ENCODE measurements at places on chromosomes 1 and 21.
A peak's percentile ranks its signal among the peaks of the same experiment; 100 is the strongest.

GRCh38 chr21:44703731-44704635, 7.0 kb downstream of the KRTAP10-12 start:
- no peak for DNase-seq

GRCh38 chr1:169133801-169134502, 27.5 kb downstream of the ATP1B1 start:
- no peak for DNase-seq

DNA sequence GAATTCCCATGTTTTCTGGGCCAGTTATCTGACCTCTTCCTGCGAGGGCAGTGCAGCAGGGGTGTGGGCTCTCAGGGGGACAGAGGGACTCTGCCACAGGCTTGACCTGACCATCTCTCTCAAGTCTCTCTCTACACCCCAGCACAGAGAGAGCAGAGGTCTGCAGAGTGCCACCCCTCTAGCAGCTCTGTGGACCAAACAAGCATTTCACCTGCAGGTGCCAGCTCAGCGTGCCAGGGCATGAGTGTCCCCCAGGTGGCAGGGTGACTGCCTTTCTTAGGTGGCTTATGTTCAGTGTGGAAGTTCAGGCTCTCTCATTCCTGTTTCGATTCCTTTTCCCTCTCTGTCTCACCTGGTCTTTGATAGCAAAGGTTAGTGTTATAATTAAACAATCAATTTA, 191.3 kb downstream of the CACNA1E start:
- no peak for DNase-seq

GRCh38 chr1:47578026-47578720, 140.3 kb downstream of the FOXD2 start:
- peak; percentile 42 for DNase-seq

- DNase-seq = no peak
Observed at GRCh38 chr1:242203262-242203661, 204.4 kb upstream of the MAP1LC3C start.

DNA sequence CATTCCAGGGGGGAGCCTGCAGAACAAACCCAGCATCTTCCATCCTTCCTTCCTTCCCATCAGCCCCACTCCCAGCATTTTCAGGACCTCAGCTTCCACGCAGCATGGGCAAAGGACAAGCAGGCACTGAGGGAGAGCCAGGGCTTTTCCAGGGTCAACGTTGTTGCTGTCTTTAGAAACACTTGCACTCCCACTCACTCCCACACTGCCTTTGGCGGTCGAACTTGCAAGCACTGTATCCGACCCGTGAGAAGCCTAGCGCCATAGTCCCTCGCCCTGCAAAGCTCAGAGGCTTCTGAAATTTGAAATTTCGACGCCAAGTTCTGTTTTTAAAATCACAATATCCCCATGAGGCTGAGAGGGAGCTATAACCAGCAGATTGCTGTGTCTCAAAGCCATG, 47.4 kb downstream of the KCNAB2 start:
- DNase-seq = no peak

DNA sequence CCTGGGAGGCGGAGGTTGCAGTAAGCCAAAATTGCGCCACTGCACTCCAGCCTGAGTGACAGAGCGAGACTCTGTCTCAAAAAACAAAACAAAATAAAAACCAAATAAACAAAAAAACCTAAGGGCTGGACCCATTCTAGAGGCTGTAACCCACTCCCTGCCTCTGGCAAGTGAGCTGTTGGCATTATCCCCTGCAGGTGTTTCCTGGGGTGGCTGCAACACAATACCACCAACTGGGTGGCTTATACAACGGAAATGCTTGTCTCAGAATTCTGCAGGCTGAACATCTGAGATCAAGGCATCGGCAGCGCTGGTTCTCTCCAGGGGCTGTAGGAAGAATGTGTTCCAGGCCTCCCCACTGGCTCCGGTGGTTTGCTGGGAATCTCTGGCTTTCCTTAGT, 15.2 kb downstream of the LRRC38 start:
- DNase-seq = no peak

- peak; percentile 16 for DNase-seq
Observed at GRCh38 chr1:2642131-2642559, 9.3 kb upstream of the MMEL1 start.

DNA sequence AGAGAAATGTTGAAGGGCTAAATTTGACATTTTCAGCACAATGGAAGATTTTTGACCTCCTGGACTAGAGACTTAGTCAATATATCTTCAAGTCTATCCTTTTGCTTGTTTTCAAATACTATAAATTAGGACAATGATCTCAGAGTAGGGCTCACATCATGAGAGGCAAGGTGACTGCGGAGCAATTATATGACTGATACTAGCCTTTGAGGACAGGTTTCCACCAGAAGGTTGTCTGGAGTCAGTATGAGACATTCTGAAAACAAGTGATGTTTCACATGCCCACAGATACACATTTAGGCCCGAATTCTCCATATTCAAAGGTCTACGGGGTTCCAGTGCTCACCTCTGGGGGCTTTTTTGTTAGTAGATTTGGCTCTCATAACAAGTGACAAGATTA, 142.3 kb upstream of the SAMSN1 start:
- no peak for DNase-seq

GRCh38 chr1:66342707-66343106, 191.2 kb upstream of the SGIP1 start:
- DNase-seq = no peak

GRCh38 chr1:83512373-83513193, 486.3 kb downstream of the TTLL7 start:
- DNase-seq = no peak

GRCh38 chr1:16116002-16116401, 39.9 kb downstream of the EPHA2 start:
- DNase-seq = no peak

All from left colon (tissue), 2 donors.